Left lung (tissue), 14 donors: ENCODE measurements at places on chromosomes 4 and X. TPM values are rescaled to one million over a fixed set of nuclear protein-coding genes. Genes with fewer than 3 reads are reported as not detected.

- DNase-seq = no peak
Observed at GRCh38 chrX:107571296-107571998, 56.9 kb upstream of the PRPS1 start.

- DNase-seq = no peak
Observed at GRCh38 chr4:105560421-105560848, 8.0 kb downstream of the ARHGEF38 start.

- DNase-seq = peak; percentile 3
Observed at GRCh38 chrX:141669689-141670088, 28.9 kb downstream of the SPANXD start.

DNA sequence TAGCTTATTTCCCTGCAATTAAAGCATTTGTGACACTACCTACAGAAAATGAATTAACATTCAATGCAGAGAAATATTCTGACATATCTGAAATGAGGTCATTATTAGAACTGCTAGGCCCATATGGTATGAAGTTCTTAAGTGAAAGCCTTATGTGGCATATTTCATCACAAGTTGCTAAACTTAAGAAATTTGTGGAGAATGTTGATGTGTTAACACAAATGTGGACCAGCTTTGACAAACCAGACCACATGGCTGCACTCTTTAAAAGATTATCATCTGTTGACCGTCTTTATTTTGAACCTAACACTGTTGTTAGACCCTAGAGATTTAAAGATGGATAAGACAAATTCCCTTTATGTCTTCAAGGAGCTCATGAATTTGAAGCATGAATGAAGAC is 1024.1 kb downstream of the RPA4 start:
- no peak for DNase-seq

DNA sequence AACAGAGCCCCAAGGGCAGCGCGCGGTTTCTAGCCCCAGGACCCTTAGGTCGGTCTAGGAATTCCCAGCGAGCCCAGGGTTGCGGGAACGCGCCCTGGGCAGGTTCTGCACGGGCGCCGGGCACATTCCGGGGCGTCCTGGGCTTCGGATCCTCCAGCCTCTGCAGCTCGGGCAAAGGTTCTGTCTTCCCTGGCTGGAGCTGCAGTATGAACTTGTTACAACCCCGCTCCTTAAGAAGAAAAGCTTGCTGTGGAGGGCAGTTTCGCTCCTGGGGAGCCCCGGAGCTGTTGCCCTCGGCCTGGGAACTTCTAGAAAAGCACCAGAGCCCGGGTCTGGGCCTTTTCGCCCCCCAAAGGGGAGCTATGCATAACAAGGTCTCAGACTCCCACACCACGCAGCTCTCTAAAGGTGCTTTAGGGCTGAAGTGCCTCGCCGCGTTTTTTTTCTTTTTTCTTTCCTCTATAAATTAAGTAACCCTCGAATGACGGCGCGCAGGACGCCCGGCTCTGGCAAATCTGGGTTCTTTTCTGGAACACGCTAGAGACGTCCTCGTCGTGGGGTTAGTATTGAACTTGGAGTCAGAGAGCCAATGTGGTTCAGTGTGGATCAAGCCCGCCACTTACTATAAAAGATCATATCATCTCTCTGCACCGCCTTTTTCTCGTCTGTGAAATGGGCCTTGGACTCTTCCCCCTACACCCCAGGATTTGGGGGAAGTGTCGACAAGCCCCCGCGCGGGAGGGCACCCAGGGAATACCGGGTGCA is 5.7 kb downstream of the MSX1 start:
- no peak for DNase-seq

DNA sequence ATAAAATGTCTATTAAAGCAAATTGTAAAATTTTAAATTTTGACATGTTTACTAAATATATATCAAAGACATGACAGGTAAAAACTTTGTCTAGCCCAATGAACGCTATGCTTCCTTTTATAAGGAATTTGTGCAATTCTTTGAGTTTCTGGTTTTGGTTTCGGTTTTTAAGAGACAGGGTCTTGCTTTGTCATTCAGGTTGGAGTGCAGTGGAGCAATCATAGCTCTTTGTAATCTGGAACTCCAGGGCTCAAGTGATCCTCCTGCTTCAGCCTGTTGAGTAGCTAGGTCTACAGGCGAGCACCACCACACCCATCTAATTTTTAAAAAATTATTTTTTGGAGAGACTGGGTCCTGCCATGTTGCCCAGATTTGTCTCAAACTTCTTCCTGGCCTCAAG is 60.7 kb downstream of the BLTP1 start:
- DNase-seq = no peak

DNA sequence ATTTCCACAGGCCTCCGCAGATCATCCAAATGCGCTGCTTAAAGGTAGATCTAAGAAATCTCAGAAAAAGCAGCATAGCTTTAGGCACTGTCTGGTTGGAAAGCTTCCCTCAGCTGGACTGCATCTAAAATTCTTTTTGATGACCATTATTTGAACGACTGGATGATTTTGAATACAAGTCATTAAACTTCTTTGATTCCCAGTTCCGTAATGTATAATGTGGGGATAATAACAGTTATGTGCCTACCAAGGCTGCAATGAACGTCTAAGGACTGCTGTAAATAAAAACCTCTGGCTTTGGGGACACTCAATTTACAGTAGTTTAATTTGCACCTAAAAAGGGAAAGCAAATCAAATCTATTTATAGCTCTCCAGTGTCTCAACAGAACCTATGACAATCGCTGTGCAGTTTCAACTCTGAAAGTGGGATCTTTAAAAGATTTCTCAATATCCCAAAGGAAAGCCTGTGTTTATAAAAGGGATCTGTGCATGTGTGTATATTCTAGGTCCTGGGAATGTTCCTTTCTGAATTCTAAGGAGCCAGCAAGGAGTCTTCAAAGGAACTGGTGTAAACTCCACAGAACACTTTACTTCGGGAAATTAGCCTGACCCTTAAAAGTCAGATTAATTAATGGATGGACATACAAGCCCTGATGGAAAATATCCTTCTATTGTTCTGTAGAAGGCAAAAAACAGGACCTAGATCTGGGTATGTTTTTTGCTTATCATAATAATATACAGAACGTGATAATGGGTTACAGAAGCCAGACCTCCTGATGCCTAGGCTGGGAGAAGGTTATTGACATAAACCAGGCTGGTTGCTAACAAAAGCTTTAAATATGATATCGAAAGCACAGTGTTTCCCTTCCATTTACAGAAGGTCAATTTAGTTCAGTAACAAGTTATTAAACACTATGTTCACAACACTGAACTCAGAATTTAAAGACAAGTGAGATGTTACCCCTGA is 53.4 kb downstream of the AFAP1 start:
- no peak for DNase-seq

DNA sequence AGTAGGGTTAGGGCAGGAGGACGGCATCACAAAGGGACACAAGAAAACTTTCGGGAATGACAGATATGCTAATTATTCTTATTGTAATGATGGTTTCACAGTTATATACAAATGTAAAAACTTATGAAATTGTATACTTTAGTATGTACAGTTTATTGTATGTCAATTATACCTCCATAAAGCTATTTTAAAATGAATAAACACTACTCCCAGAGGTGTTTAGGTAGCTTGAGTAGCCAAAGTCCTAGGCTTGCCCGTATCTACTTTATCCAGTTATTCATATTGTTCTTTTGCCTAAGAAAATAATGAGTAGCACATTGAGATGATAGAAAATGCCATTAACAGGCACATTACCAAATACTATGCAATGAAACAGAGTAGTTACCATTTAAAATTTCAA is 43.0 kb downstream of the RPS6KA6 start:
- DNase-seq = no peak

- DNase-seq = no peak
Observed at GRCh38 chr4:20565075-20565721, 135.1 kb upstream of the PACRGL start.

- no peak for DNase-seq
Observed at GRCh38 chrX:47745416-47745815, 86.4 kb upstream of the UXT start.

DNA sequence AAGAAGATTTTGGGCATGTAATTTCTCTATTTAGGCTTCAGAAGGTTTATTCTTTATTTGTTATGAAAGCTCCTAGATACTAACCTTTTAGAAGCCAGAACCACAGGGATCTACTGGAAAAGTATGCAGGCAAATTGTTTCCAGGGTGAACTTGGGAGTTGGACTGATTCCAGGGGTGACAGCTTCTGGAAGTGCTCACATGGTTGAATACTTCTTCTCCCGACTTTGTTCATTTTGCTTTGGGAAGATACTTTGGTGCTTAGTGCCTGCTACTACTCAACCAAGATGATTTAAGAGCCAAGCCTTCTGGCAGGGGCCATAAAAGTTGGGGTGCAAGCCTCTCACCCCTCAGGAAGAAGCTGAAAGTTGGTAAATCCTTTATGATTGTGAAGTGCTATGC is 445.6 kb downstream of the ACTRT1 start:
- DNase-seq = no peak

GRCh38 chr4:95124906-95125504 is 367.2 kb downstream of the BMPR1B start:
- DNase-seq = no peak

DNA sequence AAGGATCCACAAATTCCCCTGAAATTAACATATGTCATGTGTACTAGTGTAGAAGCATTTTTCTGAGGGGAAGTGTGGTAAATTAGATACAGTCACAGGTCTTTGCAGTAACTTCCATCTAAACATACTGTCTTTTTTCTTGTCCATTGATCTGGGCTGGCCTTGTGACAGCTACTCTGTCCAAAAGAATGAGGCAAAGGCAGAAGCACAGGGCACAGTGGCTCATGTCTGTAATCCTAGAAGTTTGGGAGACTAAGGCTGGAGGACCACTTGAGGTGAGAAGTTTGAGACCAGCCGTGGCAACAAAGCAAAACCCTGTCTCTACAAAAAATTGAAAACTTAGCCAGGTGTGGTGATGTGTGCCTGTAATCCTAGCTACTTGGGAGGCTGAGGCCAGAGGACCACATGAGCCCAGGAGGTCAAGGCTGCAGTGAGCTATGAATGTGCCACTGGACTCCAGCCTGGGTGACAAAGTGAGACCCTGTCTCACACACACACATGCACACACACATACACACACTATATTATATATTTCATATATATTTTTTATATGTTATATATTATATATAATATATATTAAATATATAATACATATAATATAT is 47.6 kb downstream of the HAND2 start:
- DNase-seq = no peak

Gene S100P
- 4.2 TPM for polyA plus RNA-seq

Gene MAGEB17
- not detected for polyA plus RNA-seq

Gene PKD2
- 61.8 TPM for polyA plus RNA-seq

Gene CNOT6L
- polyA plus RNA-seq = 35.3 TPM
